ENCODE measurements at places on chromosomes 1 and 21.

- DNase-seq, result no peak
Observed at GRCh38 chr1:194045416-194045815, 859.0 kb upstream of the B3GALT2 start.

GRCh38 chr1:216937491-216937890 is 214.3 kb upstream of the ESRRG start:
- DNase-seq, result no peak

GRCh38 chr1:203629016-203629506 is 2.4 kb downstream of the ATP2B4 start:
- no peak for DNase-seq

- DNase-seq, result no peak
Observed at GRCh38 chr1:107975851-107976250, 10.9 kb upstream of the VAV3 start.
